ENCODE measurements at places on chromosomes 16 and 17.

- no peak for DNase-seq
These were observed 33.7 kb downstream of the TRIM25 start for GRCh38 chr17:56880133-56880532.

- no peak for DNase-seq
These were observed 19.2 kb downstream of the CLEC19A start for GRCh38 chr16:19304750-19305149.

- no peak for DNase-seq
These were observed 9.4 kb downstream of the MGRN1 start for GRCh38 chr16:4633910-4634635.

DNA sequence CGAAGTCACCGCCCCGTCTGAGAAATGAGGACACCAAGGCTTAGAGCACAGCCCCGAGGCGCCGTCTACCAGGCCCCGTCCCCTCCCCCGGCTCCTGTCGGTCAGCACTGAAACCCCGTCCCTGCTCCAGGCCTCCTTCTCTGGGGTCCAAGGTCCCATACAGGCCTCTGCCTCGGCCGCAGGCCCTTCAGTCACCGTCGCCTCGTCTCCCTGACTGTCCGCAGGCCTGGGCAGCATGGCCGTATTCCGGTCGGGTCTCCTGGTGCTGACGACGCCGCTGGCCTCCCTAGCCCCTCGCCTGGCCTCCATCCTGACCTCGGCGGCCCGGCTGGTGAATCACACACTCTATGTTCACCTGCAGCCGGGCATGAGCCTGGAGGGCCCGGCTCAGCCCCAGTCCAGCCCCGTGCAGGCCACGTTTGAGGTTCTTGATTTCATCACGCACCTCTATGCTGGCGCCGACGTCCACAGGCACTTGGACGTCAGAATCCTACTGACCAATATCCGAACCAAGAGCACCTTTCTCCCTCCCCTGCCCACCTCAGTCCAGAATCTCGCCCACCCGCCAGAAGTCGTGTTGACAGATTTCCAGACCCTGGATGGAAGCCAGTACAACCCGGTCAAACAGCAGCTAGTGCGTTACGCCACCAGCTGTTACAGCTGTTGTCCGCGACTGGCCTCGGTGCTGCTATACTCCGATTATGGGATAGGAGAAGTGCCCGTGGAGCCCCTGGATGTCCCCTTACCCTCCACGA, 617 bp downstream of the COASY start:
- DNase-seq, result no peak

DNA sequence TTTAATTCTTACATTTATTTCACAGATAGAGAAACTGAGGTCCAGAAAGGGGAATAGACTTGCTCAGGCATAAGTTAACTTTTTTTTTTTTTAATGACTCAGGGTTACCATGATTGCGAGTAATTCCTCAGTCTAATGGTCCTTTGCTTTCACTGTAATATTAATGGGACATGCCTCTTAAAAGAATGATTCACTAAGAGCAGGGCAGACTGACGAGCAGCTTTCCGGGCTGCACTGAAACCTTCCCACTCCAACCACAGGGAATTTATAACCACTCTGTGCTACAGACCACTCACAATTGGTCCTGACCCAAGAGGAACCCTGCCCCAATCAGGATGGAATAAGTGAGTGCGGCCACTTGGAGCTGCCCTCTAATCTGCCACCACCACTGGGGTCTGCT, 5.7 kb downstream of the HOXB2 start:
- DNase-seq, result no peak

- no peak for DNase-seq
These were observed 88.6 kb downstream of the AMFR start for GRCh38 chr16:56336711-56337110.

DNA sequence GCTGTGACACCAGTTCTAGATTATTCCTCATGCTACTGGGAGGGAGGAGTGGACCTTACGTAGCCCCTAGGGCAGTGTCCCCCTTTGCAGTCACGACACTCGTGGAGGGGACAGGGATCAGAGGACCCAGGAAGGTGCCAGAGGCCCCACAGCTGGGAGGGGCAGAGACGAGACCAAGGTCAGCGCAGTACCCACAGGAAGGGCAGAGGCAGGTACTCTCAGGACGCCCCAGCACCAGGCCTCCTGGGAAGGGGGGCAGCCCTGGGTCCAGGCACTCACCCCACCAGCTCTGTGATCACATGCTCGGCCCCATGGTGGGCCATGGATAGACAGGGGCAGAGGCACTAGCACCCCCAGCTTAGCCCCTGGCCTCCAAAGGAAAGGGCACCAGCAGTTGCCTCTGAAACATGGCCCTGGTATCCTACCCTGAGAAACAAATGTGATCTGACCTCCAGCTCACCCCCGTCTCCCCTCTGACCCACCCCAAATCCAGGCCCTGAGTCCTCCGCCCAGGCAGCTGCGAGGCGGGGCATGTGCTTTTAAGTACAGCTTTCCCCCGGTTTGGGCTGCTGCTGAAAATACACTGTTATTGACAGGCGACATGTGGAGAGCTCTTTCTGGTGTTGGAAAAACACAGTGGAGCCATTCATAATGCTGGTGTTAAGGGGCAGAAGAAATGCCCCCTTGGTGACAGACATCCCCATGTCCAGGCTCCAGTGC, 361.9 kb downstream of the C16orf95 start:
- no peak for DNase-seq

DNA sequence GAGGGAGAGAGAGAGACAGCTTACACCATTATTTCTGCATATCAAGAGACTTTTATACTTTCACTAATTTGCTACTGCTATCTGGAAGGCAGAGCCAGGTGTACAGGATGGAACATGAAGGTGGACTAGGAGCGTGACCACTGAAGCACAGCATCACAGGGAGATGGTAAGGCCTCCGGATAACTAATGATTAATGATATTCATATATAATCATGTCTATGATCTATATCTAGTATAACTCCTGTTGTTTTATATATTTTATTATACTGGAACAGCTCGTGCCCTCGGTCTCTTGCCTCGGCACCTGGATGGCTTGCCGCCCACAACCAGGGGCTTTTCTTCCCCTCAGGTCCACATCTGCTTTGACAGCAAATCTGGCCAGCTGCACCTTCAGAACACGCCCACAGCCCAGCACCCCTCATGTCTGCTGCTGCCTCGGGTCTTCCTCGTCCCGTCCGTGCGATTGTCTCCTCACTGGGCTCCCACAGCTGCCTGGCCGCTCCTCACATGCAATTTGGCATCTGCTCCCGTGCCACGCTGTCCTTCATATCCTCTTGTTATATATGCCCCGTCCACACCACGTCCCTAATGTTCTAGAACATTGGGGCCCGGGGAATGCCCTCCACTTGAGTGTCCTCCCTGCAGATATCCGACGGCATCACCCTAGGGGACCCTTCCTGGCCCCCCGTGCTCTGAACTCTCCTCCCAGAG, 10.2 kb upstream of the DEF8 start:
- no peak for DNase-seq

DNA sequence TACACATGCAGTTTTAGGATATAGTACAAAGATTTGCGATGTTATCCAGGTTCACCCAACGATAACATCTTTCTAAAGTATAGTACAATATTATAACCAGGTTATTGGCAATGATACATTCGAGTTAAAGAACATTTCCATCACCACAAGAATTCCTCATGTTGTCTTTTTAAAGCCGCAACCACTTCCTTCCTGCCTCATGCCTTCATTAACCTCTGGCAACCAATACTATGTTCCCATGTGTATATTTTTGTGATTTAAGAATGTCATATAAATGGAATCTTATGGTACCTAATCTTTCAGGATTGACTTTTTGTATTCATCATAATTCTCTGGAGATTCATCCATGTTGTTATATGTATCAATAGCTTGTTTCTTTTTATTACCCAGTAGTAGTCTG, 1183.2 kb downstream of the CDH11 start:
- DNase-seq, result no peak

DNA sequence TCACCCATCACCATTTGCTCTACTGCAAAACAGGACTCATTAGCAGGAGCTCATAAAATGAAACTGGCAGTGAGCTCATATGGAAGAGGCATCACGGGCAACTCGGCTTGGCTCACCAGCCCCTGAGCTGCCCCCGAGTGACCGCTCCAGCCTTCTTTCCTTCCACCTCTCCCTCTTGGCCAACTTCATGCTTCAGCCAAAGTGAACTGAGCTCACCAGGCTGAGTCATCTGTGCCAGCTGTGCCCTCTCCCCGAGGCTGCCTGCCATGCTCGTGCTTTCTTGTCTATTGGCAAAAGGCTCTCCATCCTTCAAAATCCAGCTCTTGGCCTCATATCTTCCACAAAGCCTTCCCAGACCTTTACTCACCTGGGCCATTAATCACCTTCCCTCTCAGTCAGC, 391.4 kb downstream of the WWOX start:
- DNase-seq, result no peak

DNA sequence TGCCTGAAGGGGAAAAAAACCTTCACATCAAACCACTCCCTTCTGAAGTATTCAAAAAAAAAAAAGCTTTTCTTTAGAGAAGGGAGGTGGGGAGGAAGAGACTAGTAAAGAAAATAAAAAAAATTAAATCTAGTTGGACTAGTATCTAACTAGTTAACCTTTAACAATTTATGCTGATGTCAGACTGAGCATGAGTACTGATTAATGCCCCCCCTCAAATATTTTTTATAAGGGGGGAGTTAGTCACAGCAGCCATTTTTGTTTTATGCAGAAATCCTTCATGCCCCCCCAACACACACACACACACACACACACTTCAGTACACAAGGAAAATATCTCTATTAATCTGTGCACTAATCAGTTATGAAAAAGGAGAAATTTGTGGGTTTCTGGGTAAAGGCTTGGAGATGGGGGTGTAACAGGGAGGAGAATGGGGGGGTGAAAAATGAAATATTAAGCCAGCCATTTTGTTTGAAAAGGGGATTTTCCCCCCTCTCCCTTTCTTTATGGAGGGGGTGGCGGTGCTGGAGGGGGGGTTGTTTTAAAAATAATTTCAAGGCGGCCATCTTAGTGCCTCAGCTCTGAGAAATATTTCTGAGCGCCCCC, 4.7 kb upstream of the CHD3 start:
- DNase-seq, result no peak

DNA sequence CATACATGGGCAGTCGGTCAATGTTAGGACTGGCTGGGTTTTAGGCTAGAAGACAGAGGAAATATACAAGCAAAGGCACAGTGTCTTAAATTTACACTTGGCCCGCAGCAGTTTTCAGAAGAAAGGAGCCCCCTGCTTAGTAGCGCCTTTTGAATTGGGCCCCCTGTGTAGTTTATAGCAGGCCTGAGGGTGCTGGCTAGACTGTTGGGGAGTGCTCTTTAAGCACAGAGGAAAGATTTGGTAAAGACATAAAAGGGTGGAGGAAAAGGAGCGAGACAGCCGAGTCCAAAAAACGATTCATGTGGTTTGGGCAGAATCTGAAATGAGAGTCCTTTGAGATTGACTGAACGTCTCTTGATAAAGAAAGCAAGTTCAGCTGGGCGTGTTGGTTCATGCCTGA, 10.6 kb downstream of the RMI2 start:
- DNase-seq, result no peak

DNA sequence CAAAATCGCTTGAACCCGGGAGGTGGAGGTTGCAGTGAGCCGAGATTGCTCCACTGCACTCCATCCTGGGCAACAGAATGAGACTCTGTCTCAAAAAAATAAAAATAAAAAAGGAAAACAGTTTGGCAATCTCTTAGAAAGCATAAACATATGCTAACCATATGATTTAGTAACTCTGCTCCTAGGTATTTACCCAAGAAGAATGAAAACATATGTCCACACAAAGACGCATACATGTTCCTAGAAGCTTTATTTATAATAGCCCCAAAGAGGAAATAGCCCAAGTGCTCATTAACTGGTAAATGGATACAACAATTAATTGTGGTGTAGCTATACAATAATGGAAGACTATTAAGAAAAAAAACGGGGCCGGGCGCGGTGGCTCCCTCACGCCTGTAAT, 18.5 kb upstream of the CDH1 start:
- no peak for DNase-seq

- DNase-seq, result no peak
These were observed 16.5 kb upstream of the CMTM4 start for GRCh38 chr16:66713076-66713475.

DNA sequence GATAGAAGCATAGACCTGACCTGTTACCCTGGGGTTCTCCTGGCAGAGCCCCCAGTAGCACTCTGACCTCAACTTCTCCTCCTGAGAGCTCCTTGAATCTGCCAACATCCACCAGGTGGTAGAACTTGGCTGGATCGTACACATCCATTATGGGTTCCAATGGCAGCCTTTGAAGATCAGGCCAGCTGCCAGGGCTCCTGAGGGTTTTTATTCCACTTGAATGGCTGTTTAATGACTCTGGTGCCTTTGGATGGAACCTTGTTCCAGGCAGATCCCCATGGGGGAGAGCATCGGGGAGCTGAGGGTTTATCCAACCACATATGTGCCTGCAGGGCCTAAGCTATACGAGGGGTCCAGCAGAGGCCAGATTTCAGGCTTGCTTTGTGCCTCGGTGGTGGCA, 47.1 kb upstream of the CLEC19A start:
- peak; percentile 17 for DNase-seq

DNA sequence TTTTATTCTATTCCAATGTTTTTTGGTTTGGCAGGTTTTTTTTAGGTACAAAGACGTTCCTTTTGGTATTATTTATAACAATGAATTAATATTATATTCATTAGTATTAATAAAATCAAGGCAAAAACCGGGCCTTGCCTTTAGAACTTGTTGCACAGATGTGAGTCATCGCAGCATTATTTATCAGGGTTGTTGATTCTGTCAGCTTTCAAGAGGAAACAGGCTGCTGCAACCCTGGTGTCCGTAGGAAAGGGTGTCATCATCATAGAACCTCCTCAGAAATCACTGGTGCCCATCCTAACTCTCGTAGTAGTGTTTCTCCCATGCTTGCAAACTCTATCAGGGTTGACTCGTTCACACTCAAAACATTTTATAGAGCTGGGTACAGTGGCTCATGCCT, 10.2 kb upstream of the LRRC37B start:
- DNase-seq, result no peak

DNA sequence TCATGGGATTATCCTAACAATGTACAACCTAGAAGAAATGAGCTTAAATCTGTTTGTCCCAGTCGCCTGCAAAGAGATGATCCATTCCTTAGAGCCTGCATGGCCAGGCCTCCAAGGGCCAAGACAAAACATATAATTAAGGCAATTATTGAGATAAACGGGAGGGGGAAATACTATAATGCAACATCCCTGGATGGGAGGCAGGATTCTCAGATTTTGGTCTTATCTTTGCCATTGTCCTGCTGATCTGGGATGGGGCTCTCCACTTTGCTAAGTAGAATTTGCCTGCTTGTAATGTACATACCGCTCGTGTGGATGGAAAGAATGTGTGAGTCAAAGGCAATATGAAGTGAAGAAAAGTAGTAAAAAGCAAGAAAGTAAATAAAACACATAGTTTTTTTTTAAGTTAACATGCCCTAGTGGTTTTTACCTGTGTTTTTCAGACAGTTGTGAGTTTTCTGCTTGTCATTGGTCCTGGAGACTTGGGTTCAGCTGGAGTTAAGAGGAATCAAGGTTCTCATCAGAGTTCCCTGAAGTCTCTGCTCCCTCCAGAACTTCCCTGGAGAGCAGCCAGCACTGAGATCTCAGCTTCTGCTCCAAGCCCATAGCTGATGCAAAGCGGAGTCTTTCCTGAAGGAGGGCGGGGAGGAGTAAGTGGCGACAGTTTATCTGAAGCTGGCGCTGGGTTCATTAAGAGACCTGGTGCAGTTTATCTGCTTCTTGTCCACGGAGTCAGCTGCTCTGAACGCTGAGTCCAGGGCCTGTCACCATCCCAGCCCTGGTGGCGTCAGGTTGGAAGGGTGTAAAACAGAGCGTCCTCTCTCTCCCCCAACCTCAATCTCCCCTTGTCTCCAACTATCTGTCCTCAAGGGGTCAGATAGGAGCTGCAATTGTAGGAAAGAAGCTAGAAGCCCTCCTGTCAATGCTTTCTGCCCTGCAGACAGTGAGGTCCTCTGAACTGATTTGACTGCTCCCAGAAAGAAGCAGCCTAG, 30.1 kb downstream of the HOXB1 start:
- peak; percentile 44 for DNase-seq
